Left ventricle myocardium inferior (tissue), 1 donor: ENCODE measurements at places on chromosomes 2 and 18.

DNA sequence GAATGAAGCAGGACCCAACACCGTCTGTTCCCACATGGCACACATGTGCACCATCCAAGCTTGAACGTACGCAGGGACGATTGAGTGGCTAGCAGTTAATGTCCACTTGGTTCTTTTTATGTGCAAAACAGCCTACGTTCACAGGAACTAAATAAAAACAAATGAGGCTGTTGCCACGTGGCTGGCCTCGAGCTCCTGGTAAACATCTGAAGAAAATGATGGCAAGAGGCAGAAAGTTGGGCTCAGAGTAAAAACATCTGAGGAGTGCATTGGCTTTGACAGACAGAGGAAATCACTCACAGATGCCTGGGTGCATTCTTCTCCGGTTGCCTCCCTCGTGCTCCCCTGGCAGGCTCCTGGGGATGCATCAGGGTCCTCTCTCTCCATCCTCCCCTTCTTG is 177.9 kb downstream of the NRP2 start:
- DNase-seq, result no peak

DNA sequence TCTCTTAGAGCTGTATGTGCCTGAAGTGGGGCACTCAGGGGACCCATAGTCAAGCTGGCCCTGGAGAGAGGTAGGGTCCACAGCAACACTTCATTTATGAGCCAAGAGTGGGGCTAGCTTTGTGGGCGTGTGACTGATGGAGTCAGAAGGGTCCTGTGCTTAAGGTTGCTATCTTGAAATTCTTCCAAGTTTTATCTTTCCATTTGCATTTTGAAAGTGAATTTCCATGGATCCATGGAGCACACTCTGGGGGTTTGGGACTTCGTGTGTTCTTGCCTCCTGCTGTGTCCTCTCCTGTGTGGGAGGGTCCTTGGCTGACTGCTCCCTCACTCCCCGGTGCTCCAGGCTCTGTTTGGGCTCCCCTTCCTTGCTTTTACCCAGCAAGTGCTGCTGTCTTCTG is 50.8 kb downstream of the FHOD3 start:
- no peak for DNase-seq

- no peak for DNase-seq
Measured at GRCh38 chr18:10139783-10140410, 226.1 kb downstream of the VAPA start.

DNA sequence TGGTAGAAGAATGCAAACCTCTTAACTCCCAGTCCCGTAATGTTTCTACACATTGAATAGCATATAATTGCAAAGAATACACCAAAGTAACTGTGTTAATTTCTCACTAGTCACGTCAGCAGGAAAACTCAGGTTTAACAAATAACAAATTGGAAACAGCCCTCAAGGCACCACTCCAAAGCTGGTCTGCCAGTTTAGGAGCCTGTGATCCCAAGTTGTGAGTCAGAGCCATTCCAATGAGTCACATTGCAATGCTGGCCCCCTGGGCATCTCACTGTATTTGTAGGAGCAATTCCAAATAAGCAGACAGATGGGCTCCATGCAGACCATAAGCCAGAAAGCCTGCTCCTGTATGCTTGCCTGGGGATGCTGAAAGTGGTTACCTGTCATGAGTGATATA is 143.2 kb upstream of the SETBP1 start:
- DNase-seq, result no peak

DNA sequence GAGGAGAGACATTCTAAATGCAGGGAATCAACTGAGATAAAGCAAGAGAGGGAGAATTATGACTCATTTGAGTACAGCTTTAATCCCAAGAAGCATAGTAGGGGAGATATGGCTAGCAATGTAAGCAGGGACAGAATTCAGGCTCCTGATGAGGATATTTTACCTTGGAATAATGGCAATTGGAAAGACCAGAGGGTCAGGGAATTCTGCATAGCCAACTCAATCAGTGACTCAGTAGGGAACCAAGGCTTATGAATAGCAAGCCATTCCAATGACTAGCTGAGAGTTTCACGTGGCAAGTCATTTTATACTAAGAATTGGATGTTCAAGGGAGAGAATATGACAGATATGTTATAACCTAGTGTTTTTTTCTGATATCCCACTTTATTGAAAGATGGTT is 563.8 kb upstream of the NETO1 start:
- no peak for DNase-seq

DNA sequence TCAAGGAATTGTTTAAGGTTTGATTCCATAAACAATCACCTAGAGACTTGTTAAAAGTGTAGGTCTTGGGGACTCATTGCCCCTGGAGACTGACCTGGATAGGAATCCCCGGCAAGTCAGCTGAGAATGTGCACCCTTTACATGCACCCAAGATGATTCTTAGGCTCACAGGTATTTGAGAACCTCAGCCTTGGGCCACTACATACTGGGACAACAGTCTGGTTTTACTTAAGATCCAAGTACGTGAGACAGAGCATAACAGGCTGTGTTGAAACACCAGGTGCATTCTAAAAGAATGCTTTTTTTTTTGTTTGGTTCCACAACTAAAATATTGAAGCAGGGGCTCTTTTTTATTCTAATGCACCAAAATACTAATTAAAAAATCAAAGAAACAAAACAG is 215.8 kb downstream of the TMX3 start:
- DNase-seq, result no peak

DNA sequence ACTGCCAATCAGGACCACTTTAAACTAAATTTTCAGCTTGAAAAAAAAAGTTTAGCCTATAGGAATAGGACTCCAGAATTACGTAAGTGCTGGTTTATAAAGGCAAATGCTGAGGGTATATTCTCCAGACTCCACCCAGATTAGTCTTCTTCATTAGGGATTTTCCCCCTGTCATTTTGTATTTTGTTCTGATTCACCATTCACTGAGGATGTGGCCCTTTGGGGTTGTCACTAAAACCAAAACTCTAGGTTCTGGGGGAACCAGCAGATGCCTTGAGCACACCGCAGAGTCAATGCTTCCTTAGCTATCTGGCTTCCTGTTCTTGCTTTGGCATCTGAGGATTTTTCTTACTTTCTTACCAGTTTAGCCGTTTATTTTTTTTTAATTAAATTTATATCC is 10.5 kb downstream of the SCYGR4 start:
- no peak for DNase-seq

DNA sequence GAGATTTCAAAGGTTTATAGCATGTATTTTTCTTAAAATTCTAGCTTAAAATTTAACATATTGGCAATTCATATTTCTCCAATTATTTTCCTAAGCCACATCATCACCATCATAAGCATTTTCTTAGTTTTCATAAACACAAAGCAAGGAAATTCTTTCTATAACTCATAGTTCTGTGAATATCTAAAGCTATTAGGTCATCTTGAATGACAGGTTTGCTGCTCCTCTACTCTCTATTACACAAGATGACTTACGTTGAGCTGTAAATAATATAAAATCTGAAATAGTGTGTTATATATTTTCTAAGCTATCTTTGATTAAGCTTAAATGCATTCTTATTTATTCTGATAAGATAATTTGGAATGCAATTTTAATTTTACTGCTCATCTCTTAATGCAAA is 984.6 kb upstream of the CNTNAP5 start:
- DNase-seq, result no peak

DNA sequence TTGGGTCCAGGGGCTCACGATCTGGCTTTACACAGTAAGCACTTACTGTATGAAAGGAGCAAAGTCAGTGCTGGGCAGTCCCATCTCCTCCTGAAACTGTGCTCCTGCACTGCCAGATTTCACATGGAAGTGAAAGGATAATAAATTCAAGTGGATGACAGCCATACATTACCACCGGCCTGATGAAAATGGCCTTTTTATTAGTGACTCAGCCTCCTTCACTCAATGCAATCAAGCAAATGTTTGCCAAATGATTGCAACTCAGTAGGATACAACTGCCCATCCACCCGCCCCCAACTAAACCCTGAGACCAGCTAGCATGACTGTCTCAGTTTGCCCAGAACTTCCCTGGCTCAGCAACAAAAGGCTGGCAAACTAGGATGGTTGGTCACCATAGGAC is 77.1 kb downstream of the MYO5B start:
- no peak for DNase-seq

- no peak for DNase-seq
Measured at GRCh38 chr2:207484444-207485391, 45.0 kb upstream of the CREB1 start.

DNA sequence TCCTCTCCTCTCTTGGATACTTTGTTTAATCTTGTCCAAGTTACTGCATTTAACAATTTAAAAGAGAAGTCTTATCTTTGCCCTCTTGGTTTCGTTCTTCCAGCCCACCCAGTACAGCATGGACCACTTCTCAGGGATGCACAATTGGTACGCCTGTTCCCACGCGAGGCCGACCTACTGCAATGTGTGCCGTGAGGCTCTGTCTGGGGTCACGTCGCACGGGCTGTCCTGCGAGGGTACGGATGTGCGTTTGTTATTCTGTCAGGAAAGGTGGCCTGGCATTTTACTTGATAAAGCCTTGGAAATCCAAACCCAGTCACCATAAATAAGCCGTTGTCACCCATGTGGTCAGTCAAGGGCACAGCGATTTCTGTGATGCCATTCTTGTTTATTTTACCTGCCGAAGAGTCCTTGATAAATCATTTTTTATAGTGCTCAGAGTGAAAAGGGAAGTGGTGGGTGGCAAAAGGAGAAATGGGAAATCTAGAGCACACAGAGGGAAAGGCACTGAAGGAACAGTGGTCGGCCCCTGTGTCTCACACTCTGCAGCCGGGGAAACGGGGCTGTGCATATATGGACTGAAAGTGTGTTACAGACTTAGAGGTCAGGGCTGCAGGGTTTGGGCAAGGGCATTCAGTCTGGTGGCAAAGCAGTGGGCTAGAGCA is 80.5 kb downstream of the DGKD start:
- no peak for DNase-seq

GRCh38 chr2:641872-642815 is 35.1 kb downstream of the TMEM18 start:
- DNase-seq, result no peak

GRCh38 chr2:189350540-189351209 is 90.6 kb upstream of the WDR75 start:
- DNase-seq, result no peak

GRCh38 chr2:19255481-19255880 is 102.9 kb downstream of the OSR1 start:
- no peak for DNase-seq

DNA sequence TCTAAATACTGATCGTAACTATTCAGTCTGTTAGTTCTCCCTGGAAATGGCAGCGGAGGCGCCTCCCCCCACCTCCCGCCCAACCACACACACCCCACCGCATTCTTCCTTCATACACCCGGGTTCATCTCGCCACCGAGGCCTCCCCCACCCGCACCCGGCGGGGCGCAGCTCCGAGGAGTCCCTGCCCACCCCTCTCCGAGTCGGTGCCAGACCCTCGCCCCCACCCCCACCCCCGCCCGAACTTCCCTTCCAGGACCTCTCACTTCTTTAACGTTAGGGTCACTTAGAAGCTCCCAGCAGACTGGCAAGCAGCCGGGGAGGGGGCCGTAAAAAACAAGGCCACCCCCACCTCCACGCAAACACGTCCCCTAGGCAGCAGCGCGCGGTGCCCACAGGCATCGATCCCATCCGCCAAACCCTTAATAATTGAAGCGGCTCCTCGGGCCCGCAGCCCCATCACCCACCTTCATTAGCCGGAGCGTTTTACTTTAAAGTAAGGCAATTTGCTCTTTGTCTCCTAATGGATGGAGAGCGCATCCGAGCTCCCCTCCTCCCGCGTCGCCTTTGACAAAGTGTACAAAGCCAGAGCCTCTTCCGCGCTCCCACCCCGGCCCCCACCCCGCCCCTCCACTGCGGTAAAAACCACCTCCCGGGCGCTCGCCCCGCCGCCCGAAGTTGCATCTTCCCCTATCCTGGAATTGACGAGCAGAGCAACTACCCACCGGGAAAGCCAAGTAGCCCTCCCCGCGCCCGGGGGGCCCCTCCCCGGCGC is 624 bp downstream of the ZNF516 start:
- no peak for DNase-seq

- no peak for DNase-seq
Measured at GRCh38 chr2:11681722-11682589, 12.0 kb upstream of the NTSR2 start.

GRCh38 chr18:26826656-26827235 is 38.8 kb downstream of the AQP4 start:
- DNase-seq, result no peak

GRCh38 chr2:197310987-197311420 is 424 bp upstream of the ANKRD44 start:
- DNase-seq, result no peak

DNA sequence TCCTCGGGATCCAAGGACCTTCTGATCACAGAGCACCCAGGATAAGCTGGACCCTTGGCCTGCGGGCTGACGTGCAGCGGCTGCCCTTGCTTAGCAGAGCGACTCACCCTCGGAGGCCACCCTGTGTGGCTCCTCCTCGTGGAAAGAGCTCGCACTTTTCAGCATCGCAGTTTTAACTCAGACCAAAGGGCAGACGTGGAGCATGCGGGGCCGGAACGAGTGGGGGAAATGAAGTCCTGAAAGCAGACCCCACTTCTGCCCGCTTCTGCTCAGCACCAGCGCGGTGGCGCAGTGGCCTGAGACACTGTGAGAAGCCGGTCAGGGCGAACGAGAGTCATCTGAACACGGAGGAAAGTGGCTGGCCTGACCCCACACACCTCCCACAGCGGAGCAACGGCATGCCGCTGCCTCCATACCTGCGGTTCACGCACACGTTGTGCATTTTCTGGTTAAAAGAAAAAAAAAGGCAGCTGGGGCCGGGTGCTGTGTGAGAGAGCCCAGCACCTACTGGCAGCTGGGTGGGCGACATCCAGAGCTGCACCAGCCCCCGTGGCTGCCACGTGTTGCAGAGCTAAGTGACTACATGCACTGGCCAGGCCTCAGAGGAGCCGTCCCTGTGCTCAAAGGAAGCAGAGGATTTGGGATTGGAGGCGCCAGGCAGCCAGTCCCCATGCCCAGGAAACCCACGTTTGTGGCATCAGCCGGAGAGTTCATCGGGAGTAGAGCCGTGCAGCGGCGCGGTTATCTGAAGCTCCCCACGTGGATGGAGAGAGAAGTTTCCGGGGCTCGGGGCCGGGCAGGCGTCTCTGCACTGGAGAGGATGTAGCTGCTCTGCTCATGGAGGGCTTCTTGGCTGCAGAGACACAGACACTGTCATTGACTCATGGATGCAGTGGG is 89.7 kb downstream of the USP40 start:
- DNase-seq, result no peak

- DNase-seq, result no peak
Measured at GRCh38 chr18:14970027-14970426, 222.1 kb downstream of the ANKRD30B start.

- DNase-seq, result no peak
Measured at GRCh38 chr2:47617523-47618271, 165.2 kb upstream of the MSH6 start.

DNA sequence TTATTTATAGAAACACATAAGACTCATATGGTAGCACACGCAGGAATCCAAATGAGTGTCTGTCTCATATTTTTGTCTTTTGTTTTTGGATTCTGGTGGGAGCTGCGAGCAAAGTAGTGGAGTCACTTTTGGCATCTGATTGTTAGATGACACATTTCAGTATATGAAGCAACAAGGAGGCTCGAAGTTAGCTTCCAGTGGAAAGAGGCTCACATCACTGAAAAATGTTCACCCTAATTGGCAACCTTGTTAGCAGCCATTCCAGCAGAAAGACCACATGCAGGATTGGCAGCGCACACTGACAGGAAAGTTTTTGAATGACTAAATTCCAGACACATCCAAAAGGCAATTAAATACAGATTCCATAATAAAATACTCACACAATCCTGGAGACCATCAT is 87.4 kb downstream of the MYT1L start:
- no peak for DNase-seq

- no peak for DNase-seq
Measured at GRCh38 chr18:36130883-36131653, 1.4 kb downstream of the ELP2 start.

- DNase-seq, result no peak
Measured at GRCh38 chr18:11728249-11728648, 39.2 kb downstream of the GNAL start.

GRCh38 chr2:47178341-47178740 is 23.2 kb upstream of the STPG4 start:
- DNase-seq, result no peak
